HEK293T (cell line): ENCODE measurements at places on chromosomes 2 and 18.

DNA sequence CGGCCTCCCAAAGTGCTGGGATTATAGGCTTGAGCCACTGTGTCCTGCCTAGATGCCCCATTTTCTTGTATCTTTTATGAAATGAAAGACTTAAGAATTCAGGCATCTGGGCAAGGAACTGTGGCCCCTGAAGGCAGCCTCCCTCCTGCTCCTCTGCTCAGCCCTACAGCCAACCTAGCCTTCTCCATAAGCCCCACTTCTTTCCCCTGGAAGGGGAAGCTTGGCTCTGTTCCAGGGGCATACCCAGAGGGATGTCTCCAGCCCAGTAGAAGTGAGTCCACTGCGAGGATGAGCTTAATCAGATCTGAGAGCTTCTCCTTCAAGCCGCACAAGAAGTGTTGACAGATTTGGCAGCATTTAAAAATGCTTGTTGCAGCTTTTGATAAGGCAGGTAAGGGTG is 39.7 kb downstream of the RHOB start:
- no peak for DNase-seq

DNA sequence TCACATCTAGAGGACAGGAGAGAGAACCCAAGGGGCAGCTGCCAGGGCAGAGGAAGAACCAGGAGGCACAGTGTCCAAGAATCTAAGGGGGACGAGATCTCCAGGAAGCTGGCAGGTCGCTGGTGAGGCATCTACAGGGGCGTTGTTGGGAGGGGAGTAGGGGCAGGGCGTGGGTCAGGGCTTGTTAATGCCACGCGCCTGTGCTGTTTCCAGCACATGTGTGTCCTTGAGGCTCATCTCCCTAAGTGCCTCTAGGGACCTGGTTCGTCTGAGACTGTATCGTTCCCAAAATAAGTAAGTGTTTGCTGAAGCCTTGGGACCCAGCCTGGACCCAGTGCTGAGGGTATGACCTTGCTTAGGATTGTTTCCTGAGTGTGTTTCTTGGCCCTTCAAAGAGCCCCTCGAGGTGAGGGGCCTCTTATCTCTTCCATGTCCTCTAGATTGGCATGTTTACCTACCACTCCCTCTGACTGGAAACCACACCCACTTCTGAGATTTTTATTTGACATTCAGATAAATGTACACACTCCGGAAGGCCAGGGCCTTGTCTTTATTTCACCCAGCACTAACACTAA is 22.2 kb downstream of the HK2 start:
- DNase-seq = no peak

DNA sequence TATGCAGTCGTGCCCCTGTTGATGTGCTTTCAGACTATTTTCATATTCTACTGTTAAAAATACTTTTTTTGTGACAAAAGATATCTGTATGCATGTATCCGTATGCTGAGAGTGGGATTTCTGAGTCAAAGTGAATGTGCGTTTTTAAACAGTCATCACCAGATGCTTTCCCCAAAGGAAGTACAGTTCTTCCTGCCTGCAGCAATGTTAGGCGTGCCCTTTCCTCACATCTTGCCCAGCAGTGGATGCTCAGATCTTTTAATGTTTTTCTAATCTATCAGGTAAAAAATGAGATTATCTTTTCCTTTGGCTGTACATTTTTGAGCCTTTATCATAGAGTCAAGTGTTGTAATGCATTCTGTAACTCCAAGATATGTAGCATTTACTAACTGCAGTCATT is 111.7 kb downstream of the PTPRM start:
- no peak for DNase-seq

- DNase-seq = no peak
Measured at GRCh38 chr2:20933714-20934113, 110.2 kb downstream of the APOB start.

DNA sequence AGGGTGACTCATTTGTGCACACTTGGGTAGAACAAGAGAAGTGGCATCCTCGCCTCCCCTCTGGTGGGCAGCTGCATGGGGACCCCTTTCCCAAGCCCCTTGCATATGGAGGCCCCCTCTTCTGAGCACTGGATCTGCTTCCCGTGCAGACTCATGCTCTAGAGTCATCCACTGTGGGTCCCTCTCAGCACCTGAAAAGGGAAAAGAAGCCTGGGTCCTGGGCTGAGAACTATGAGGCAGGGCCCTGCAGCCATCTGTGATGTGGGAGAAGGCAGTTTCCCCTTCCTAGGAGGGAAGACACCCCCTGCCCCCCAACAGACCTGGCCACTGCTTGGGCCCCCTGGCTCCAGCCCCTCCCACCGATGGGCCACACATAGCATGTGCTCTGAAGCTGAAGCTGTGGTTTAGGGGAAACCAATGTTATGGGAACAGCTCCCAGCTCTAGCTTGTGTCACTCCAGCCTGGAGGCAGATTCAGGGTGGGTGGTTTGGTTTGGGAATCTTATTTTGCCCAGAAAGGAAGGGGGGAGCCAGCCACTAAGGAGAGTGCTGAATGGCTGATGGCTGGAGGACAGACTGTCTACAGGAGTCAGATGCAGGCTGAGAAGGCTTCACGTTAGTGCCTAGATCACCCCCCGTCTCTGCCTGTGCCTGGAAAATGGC is 172.8 kb downstream of the GLI2 start:
- no peak for DNase-seq

- no peak for DNase-seq
Measured at GRCh38 chr2:142907653-142908052, 30.2 kb downstream of the KYNU start.

- no peak for DNase-seq
Measured at GRCh38 chr2:204581946-204582345, 36.7 kb downstream of the PARD3B start.

DNA sequence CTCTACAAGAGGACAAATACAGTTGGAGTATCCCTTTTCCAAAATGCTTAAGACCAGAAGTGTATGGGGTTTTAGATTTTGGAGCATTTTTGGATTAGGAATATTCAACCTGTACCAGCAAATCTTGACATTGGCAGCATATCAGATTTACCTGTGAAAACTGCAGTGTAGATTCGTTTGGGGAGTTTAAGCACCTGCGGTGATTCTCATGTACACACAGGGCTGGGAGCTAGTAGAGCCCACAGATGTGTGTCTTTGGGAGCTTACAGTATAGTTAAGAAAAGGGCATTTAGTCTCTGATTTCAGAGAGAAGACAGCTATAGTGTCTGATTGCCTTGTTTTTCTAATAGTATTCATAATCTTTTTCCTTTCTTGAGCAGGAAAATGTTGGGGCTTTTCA is 30.1 kb downstream of the PTCD3 start:
- no peak for DNase-seq

- no peak for DNase-seq
Measured at GRCh38 chr2:139495851-139496250, 715.7 kb upstream of the NXPH2 start.

DNA sequence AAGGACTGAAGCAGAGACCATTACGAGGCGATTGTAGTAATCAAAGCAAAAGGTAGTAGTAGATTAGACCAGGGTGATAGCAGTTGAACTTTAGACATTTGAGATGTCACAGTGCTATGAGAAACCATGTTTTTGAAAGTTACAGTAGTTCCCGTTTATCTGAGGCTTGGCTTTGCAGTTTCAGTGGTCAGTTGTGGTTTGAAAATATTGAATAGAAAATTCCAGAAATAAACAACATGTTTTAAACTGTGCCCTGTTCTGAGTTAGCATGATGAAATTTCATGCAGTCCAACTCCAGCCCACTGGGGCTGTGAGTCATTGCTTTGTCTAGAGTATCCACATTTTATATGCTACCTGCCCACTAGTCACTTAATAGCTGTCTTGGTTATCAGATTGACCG is 47.5 kb downstream of the ZNF638 start:
- DNase-seq = no peak

DNA sequence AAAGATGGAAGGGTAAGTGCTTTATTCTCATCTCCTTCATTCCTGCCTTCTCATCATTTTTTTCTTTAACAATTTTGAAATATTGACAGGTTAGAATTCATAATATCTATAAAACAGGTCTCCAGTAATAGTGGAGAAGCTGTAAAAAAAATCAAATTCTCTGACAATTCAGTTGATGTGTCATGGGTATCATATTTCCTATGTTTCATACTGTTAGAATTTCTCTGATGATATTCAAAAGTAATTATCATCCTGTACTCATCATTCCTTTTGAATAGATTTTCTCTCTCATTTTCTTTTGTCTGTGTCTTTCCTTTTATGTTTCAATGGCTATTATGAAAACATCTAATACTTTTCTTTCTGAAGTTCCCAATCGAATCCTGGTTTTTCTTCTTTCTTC is 97.7 kb downstream of the CPS1 start:
- no peak for DNase-seq

- DNase-seq = no peak
Measured at GRCh38 chr2:109615637-109616144, 1.5 kb downstream of the SOWAHC start.

DNA sequence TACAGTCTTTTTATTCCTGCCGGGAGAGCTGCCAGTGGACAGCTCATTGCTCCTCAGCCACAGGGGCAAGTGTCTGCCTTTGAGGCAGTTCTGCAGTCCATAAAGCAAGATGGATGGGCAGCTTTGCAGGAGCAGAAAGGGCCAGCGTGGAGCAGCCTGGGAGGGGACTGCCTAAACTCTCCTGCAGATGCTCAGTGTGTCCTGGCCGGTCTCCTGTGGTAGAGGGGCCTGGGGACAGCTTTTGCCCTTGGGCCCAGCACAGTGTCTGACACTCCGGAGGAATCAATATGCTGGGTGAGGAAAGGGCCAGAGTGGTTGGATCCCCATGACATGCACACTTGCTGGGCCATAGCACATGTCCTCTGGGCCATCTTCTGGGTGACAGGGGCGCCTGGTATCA is 65.7 kb upstream of the DAPL1 start:
- no peak for DNase-seq

- DNase-seq = no peak
Measured at GRCh38 chr2:135948642-135949355, 36.6 kb downstream of the DARS1 start.

- DNase-seq = no peak
Measured at GRCh38 chr2:4412637-4413187, 709.3 kb downstream of the DCDC2C start.

- no peak for DNase-seq
Measured at GRCh38 chr2:238523158-238524110, 96.7 kb downstream of the ASB1 start.

DNA sequence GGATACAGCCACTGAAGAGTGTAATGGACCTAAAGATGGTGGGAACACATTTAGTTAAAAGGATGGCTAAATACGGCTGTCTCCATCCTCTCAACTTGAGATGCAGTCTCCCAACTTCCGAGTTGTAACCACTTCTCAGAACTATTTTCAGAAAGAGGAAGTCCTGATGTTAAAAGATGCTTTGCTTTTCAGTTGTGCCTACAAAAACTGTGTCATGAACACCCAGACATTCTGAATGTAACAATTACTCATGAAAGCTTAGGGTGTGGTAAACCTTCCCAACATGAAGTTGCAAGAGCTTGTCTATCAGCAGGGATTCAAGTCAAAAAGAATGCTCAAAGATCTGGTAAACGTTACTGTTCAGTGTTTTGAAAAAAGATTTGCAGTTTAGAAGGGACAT is 147.9 kb downstream of the DOCK10 start:
- no peak for DNase-seq

DNA sequence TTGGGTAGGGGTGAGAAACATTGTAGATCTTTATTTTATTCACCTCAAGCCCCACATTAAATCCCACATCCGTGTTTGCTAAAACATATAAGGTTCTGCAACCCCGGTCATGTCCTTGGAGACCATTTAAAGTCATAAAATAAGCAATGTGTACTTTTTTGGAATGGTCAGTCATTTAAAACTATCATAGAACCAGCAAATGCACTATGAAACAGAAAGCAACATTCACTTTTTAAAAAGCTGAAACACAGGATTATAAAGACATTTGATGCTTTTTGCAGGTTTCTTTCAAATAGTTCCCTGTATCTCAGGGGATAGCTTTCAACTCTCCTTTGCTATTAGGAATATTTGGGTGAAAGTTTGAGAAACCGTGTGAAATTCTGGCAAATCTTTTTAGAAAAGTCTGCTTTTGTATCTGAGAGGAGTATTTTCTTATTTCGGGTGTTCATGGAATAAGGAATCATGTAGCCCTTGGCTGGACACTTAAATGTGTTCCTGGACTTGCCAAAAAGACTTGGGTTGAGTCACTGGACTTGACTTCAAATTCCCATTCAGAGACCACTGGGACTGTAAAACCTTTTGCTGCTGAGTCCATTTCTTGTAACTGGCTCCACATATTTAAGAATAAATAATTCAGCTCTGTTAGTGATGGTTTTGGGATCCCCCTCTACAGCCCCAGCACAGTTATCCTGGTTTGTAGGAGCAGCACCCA is 5.9 kb upstream of the CETN1 start:
- no peak for DNase-seq

GRCh38 chr2:1548910-1549673 is 135.8 kb downstream of the TPO start:
- DNase-seq = no peak

- no peak for DNase-seq
Measured at GRCh38 chr2:237491515-237492118, 4.6 kb downstream of the MLPH start.

DNA sequence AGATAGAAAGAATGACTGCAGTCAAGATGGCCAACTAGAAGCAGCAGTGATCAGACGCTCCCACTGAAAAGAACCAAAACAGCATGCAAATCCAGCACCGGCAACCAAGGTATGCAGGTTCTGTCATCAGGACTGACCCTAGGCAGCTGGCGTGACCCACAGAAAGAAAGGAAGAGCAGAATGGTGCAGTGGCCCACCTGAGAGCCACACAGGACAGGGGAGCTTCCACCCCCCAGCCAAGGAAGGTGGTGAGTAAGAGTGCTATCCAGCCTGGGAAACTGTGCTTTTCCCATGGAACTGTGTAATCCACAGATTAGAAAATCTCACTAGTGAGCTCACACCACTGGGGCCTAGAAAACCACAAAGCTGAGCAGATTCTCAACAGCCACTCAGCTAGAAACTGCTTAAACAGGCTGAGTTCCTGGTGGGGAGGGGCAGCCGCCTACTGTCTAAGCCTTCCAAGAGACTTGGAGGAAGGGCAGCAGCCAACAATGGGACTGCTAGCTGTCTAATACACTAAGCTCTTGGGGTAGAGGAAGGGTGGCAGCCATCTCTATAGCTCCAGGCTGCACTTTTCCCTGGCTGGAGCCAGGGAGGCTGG is 127.9 kb downstream of the EVA1A start:
- no peak for DNase-seq

DNA sequence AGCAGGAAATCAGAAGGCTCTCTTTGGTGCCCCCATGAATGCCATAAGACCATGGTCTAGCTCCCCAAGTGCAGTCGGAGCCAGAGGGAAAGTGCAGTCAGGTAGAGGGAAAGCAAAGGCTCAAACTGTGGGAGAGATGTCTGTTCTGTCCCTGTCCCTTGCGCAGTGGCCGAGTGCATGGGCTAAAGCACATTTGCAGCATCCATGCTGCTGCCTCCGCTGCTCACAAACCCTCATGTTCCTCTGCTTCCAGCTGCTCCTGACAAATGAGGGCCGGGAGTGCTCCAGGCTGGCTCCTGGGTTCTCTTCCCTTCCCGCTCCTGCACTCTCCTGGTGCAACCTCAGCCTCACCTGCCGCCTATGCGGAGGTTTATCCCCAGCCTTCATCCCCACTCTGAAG is 34.2 kb downstream of the SCTR start:
- no peak for DNase-seq

- DNase-seq = no peak
Measured at GRCh38 chr2:177335917-177336450, 56.6 kb upstream of the AGPS start.
